ENCODE measurements at places on chromosomes 11 and 22.

DNA sequence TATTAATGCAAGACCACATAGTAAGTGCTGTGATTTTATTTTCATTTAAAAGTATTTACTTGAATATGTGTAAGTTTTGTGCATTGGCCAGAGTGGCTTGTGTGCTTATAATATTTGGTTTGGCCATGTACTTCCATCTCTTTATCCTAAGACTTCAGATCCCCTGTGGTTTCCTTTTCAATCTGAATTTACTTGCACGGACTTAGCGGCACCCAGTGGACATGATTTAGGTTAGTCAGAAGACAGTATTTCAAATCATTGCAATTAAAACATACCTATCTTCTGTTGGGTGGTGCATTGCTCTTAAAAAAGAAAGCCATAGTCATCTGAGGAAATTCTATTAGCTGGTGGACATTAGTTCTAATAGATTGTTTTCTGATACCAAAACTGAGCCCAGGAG is 30.7 kb downstream of the PIWIL4 start:
- DNase-seq = no peak

DNA sequence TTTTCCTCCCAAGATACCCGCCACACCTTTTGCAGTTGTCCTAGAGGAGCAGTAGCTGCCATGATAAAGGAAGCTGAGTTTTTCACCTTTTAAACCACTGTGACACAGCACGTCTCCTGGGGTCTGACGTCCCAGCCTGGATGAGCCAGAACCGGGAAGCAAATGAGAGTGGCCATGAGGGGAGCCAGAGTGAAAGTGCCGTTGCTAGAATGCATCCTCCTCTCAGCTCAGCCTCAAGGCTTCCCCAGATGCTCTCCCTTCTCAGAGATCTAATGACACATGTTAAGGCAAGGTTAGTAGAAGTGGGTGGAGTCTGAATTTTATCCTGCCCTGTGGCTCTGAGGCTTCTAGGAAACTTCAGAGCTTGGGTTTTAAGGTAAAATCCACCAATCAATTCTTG is 23.4 kb upstream of the HTR3A start:
- DNase-seq = no peak

DNA sequence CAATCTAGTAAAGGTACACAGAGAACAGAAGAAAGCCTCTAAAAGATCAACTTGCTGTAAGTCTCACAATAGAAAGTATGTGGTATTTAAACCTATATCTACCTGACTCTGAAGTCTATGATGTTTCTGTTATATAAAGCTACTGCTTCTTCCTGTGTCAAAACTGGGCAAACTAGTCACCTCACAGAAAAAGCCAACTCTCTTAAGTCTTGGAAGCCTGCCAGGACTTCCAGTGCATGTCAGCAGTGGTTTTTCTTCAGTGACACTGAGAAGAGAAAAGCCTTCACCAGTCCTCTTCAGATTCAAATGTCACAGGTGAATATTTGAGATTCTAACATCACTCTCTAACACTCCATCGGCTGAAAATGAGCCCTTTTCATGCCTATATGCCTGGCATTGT is 808.0 kb downstream of the DLG2 start:
- peak; percentile 29 for DNase-seq

DNA sequence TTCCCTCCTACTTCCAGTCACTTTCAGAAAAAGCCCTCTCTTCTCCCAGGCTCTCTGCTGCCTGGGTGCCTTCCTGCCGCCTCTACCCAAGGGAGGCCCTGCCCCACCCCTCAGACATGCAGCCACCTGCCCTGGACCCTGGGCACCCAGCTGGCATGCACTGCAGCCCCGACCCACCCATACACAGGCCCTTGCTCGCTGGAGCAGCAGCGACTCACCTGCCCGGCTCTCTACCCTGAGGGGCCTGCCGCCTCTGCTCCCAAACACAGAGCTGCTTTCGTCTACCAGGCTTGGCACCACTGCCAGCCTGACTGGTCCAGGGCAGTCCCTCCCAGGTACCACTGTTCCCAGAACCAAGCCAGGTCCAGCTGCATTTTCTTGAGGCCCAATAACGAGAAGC is 1.2 kb upstream of the TSSK2 start:
- DNase-seq = no peak

DNA sequence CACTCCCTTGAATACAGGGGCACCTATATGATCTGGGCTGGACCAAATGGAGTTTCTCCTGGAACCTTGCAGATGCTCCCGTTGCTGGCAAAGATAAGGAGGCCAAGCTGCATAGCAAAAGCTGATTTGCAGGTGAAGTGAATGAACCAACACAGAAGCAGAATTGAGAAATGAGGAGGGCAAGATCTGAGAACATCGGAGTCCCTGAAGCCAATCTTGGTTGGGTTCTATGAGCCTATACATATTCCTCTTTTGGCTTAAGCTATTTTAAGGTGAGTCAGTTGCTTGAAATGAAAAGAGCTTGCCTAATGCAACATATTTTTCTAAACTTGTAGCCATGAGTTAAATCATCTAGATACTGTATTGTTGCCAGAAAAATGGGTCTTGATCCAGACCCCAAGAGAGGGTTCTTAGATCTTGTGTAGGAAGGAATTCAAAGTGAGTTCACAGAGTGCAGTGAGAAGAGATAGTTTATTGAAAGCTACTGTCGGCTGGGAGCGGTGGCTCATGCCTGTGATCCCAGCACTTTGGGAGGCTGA is 23.5 kb downstream of the WEE1 start:
- DNase-seq = no peak

GRCh38 chr22:26643418-26644100 is 13.8 kb upstream of the MIAT start:
- no peak for DNase-seq

GRCh38 chr11:93054279-93054678 is 84.8 kb downstream of the MTNR1B start:
- DNase-seq = no peak

- DNase-seq = no peak
Measured at GRCh38 chr11:77107950-77108349, 5.3 kb downstream of the OMP start.

GRCh38 chr11:93917673-93918072 is 67.3 kb upstream of the VSTM5 start:
- DNase-seq = no peak

- no peak for DNase-seq
Measured at GRCh38 chr11:118437208-118438125, 1.2 kb downstream of the KMT2A start.

DNA sequence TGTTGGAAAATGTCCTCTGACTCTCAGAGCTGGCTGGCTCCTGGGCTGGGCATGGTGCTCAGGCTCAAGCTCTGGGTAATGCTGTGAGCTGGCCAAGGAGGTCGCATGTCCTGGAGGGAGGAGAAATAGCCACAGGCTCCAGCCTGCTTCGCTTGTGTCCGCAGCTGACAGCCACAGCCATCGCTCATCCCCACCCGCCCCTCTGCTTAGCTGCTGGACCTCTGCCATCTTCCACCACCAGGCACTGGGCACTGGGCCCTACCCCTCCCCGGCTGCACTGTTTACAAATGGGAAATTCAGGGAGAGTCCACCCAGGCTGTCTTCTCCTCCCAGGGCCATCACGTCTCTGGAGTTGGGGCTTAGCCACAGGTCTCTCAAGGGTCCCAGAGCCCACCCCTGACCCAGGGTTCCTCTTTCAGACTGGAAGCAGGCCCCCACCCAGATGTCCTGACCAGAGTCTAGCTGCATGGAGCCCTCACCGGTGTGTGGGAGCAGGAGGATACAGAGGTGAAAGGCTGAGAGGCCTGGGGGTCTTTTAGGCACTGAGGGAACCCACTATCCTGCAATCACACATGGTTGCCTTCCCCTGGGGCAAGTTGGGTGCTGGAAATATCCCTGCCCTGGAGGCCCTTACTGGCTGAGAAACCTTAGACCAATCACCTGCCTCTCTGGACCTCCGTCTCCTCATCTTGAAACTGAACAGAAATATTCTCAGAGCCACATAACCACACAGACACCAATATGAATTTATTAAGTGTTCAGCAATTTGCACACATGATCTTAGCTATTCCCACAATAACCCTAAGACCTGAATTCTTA is 62.7 kb downstream of the CD82 start:
- no peak for DNase-seq

- DNase-seq = no peak
Measured at GRCh38 chr11:2121227-2122130, 17.7 kb downstream of the IGF2 start.

DNA sequence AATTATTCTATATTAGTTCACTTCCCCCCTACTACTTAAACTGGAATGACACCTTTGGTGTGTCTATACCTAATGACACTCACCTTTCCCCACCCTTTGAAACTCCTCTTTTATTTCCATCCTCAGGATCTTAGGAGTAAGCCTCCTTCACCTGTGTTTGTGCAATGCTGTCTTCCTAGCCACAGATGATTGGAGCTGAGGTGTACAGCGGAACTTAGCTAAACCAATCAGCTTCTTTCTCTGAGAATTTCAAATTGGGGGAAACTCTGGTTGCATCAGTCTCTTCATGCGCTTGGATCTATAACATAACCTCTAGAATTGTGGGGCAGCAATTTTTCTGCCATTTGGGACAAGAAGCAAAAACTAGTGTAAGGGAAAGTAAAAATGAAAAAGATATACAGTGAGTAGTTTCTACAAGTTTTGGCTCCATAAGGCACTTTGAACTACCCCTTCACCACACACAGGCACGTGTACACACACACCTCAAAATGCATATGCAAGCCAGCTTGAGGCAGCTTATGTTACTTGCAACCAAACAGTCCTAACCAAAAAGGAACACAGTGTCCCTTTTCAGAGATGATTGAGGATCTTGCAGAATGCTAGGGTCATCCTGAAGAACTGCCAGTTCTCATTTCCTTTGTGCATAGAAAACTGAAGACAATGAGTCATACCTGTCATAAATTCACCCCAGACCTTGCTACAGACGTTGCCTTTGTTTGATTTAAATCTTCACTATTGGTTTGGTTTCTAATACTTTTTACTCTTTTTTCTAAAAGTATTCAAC is 36.0 kb upstream of the LDLRAD3 start:
- DNase-seq = no peak

DNA sequence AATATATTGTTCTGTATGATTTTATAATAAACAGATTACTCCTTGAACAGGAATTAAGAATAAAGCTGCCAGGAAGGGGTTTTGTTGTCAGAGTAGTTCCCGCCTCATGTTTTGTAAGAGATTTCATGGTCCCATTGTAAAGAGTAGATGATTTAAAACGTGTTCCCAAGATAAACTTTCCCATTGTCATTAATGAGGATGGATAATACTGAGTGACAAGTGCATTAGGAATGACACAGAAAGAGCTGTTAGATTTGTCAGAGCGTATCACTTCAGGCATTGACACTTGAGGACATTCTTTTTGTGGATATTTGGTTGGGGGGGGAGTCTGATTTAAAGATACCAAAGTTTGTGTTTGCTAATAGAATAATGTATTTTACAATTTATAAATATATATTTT is 147.0 kb downstream of the PAX6 start:
- no peak for DNase-seq

- no peak for DNase-seq
Measured at GRCh38 chr11:30357872-30358271, 35.0 kb downstream of the ARL14EP start.

GRCh38 chr11:36027731-36028130 is 83.9 kb downstream of the LDLRAD3 start:
- DNase-seq = no peak

GRCh38 chr22:45650721-45651120 is 20.9 kb upstream of the ATXN10 start:
- DNase-seq = no peak

DNA sequence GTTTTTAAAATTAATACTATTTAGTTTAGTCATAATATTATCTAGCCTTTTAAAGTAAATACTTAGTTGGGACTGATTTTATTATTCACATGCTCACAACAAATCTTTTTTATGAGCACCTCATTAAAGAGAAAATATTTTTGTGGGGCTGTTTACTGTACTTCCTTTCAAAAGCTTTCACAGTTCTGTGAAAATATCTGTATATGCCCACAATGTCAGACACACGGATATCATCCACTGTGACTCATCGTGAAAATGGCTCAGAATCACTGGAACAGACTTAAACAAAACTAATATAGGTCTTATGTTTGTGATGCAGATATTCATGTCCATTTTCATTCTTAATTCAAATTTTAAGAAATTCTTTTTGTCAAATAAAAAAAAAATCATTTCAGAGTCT is 305.2 kb downstream of the RAB38 start:
- no peak for DNase-seq
